ENCODE measurements at places on chromosomes 3 and 15. TPM values are rescaled to one million over a fixed set of nuclear protein-coding genes. Genes with fewer than 3 reads are reported as not detected.

DNA sequence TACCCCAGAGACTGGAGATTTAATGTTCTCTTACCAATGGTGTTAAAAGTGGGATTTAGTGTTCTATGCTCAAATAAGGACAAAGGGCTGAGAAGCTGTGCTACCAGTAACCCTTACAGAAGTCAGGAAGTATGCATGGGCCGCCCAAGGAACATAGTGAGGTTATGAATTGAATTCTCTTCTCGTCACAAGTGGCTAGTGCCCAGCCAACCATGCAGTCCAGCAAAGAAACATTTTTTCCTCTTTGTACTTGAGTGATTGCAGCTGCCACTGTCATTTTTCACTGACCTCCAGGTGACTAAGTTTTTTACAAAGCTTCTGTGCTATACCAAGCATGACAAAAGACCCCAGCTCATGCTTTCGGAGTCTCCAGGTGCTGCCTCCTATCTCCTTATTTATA is 110.6 kb upstream of the DCBLD2 start:
- DNase-seq, result no peak

DNA sequence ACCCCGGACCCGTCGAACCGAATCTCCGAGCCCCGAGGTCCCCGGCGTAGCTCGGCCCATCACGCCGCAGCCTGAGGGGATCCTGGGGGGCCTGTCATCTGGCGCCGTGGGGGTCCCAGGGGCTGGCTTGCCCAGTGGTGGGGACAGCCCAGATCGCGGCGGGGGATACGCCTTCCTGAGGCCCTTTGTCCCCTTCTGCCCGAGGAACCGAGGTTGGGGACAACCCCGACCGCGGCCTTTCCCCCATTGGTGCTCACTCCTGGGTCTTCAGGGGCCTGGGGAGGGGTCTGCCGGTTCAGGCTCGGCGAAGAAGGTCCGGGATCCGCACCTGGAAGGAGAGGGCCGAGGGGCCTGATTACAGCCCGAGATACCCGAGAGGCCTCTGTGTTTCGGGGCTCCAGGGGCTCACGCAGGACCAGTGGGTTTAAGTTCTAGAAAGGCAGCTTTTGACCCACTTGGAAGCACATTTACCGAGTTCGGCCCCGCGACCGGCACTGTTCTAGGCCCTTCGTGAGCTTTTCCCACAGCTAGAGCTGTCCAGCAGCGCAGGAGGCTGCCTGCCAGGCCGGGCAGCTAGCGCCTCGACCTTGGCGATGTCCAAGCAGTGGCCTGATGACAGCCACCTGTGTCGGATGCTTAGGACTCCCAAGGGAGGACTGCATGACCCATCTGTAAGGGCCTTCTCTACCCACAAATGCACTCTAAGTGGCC is 504 bp downstream of the ABHD2 start:
- DNase-seq, result peak; percentile 43

DNA sequence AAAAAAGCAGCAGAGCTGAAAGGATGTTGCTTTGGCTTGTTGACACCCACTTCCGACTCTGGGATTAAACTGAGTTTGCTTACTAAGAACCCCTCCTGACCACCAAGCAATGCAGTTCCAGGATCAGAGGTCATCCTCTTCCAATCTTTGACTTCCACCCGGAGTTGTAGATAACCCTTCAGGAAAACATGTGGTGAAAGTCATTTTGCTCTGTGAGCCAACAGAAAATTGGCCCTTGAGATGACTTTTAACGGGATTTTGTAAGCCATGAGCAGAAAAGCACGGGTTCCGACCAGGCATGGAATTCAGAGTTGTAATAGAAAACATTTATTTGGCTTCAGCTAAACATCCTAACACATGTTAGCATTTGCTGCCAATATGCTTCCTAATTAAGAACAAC is 171.6 kb upstream of the NR2F2 start:
- DNase-seq, result peak; percentile 91

DNA sequence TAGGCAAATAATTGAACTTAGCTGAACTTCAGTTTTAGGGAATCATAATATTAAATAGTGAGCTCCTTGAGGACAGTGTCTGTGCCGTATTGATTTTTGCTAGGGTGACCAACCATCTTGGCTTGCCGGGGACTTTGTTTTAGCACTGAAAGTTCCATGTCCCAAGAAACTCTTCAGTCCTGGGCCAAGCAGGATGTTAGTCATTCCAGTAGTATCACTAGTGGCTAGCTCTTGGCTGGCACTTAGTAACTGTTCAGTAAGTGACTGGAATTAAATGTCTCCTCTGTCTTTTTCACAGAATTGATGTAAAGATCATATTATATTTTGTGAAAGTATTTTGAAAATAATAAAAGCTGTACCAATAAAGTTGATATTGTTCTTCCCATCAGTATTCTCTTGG is 42.3 kb downstream of the RSRC1 start:
- no peak for DNase-seq

- DNase-seq, result no peak
These were observed 174.1 kb downstream of the KLHL25 start for GRCh38 chr15:85620690-85621049.

GCNT3 gene
- 0.85 TPM for polyA plus RNA-seq

SLC12A1 gene
- polyA plus RNA-seq, result not detected
